ENCODE measurements at places on chromosomes 13 and 19. TPM values are rescaled to one million over a fixed set of nuclear protein-coding genes. Genes with fewer than 3 reads are reported as not detected.
A peak's percentile ranks its signal among the peaks of the same experiment; 100 is the strongest.

DNA sequence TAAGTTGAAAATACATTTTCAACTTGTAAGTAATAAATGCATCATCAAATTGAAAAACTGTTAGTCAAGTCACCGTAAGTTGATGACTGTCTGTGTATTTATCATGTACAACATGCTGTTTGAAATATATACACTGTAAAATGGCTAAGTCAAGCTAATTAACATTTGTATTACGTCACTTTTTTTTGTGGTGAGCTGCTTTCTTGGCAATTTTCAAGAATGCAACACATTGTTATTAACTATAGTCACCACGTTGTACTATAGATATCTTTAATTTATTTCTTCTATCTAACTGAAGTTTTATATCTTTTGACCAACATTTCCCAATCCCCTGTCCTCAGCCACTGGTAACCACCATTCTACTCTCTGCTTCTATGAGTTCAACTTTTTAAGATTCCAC lies 57.0 kb downstream of the RBM26 start:
- DNase-seq = peak; percentile 16

DNA sequence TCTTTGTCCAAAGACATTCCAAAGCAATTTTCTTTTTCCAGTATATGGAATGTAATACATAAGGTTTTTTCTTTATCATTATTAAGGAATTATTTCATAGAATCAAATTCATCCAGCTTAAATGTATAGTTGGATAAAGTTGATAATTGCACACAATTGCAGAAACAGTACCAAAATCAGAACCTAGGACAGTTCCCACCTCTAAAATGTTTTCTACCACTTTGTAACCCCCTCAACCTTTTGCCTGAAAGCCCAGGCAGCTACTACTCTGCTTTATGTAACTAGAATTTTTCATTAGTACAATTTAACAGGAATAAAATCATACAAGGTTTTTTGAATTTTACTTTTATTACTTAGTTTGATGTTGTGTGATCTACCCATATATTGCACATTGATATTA lies 98.0 kb downstream of the PRR20E start:
- no peak for DNase-seq

- no peak for DNase-seq
Observed at GRCh38 chr19:35693422-35693821, 10.9 kb upstream of the ZBTB32 start.

DNA sequence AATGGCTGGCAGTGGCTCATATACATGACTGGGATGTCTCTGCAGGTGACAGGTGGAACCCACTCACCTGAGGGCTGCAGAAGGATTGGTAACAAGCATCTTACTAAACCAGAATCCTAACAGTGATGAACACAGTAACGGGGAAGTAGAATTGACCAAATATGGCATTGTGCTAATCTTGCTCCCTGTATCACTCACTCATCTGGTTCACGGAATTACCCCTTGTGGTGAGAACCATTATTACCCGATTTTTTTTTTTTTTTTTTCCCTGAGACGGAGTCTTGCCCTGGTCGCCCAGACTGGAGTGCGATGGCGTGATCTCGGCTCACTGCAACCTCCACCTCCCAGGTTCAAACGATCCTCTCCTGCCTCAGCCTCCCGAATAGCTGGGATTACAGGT lies 69.5 kb downstream of the PTPRS start:
- no peak for DNase-seq

DNA sequence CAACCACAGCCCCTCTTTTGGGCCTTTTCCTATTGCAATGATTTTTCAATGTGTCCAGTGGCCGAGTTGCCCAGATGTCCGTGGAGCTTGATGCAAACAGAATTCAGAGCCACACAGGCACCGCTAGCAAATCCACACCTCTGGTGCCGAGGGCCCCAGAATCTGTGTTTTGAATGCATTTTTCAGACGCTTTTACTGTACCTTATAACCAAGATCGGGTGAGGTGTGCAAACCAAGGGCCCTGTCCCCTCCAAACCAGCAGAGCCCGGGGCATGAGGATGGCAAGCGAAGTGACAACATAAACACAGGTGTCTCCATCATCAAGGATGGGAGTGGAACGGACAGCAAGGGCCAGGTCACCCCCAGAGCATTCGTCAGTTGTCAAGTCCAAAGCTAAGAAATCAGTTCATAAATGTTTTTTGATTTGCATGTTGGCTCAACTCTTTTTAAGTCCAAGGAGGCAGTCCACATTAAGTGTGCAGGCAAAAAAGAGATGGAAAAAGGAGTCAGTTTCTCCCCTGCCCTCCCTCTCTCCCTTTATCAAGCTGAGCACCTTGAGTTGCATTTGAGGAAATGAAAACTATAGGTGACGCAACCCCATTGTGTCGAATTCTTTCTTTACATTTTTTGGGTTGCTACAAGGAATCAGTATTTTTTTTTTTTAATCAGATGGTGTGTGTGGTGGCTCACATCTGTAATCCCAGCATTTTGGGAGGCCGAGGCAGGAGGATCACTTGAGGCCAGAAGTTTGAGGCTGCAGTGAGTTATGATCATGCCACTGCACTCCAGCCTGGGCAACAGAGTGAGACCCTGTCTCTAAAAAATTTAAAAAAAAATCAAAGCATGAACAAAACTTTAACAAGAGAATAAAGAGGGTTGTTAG lies 2.9 kb downstream of the CCDC8 start:
- DNase-seq = no peak

DNA sequence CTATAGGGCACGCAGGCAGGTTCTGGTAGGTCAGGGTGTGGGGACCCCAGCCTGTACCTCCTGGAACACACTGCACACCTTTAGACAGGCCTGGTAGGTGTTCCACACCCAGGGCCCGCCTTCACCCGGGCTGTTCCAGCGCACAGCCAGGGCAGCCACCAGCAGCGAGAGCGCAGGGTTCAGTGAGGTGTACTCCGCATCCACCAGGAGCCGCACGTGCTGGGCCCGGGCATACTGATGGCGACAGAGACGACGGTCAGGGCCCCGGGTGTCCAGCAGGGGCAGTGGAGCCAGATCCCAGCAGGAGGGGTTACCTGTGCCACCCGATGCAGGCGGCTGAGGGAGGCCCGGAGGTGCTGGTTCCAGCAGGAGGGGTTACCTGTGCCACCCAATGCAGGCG lies 6.0 kb downstream of the PRODH2 start:
- DNase-seq = no peak

- no peak for DNase-seq
Observed at GRCh38 chr19:7476777-7477494, 11.9 kb downstream of the PEX11G start.

The MRPL4 gene
- 51.5 TPM for total RNA-seq

The IL17D gene
- total RNA-seq = under 0.01 TPM

The UBE2L5 gene
- total RNA-seq = not detected

The NKPD1 gene
- total RNA-seq = under 0.01 TPM

The CCDC169 gene
- 0.97 TPM for total RNA-seq

All from fibroblast of villous mesenchyme (primary cell).